ENCODE measurements at places on chromosomes 2 and 18.

GRCh38 chr18:3648641-3649040 lies 198.7 kb downstream of the TGIF1 start:
- DNase-seq, result no peak

GRCh38 chr2:223316342-223316741 lies 264.4 kb downstream of the KCNE4 start:
- no peak for DNase-seq

DNA sequence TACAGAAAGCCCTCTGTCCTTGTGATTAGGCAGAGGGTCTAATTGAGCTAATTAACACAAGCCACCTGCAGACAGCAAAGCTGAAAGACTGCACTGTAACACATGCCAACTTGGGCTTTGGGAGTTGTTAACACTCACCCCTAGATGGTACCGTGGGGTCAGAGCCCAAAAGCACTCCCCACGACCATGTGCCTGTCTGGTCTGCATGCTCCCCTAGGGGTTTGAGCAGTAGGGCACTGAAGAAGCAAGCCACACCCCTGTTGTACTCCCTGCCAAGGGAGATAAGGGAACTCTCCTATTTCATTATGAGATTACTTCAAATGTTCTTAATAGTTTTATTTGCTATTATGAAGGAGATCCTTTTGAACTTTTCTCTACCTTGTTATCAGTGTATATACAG lies 560.1 kb upstream of the FSHR start:
- no peak for DNase-seq

- DNase-seq, result no peak
These were observed 44.0 kb upstream of the TMEM247 start for GRCh38 chr2:46435353-46435752.

DNA sequence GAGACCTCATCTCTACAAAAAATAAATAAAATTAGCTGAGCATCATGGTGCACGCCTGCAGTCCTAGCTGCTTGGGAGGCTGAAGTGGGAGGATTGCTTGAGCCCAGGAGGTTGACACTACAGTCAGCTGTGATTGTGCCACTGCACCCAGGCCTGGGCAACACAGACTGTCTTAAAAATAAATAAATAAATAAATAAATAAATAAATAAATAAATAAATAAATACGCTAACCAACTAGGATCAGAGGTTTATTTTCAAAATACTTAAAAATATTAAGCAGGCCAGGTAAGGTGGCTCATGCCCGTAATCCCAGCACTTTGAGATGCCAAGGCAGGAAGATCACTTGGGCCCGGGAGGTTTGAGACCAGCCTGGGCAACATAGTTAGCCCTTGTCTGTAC lies 63.6 kb downstream of the KCNG3 start:
- no peak for DNase-seq

GRCh38 chr2:29130295-29130694 lies 15.1 kb downstream of the CLIP4 start:
- DNase-seq, result peak; percentile 38

- no peak for DNase-seq
These were observed 3.7 kb downstream of the FBXO48 start for GRCh38 chr2:68463287-68463877.

GRCh38 chr2:13660231-13660630 lies 943.5 kb downstream of the TRIB2 start:
- no peak for DNase-seq

- no peak for DNase-seq
These were observed 124.4 kb downstream of the ARL4C start for GRCh38 chr2:234372506-234372905.
